ENCODE measurements at places on chromosomes 1 and 21.
A peak's percentile ranks its signal among the peaks of the same experiment; 100 is the strongest.

DNA sequence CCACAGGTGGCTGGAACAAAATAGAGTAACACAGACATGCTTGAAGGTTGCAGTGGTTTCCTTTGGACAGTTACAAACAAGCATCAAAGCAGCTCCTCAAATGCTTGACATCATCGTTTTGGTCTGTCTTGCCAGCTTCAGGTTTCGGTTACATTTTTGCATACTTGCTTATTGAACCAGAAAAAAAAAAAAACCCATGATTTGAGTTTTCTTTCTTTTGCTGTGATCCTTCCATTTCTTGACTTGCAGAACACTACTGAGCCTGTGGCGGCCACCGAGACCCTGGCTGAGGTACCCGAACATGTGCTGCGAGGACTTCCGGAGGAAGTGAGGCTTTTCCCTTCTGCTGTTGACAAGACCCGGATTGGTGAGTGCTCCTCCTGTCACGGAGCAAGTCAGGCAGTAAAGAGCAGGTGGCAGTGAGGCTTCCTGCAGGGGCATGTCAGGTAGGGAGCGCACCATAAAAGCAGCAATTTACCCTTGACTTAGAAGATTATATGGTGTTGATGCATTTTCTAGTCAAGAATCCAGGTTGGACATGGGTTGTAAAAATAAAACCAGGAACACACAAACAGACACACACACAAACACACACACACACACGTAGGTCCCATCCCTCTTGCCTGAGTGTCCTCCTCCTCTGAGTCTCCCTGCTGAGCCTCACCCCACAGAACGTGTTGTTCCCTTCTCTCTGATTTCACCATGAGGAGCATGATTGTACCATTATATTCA lies 30.9 kb downstream of the PRDM2 start:
- DNase-seq, result peak; percentile 95

DNA sequence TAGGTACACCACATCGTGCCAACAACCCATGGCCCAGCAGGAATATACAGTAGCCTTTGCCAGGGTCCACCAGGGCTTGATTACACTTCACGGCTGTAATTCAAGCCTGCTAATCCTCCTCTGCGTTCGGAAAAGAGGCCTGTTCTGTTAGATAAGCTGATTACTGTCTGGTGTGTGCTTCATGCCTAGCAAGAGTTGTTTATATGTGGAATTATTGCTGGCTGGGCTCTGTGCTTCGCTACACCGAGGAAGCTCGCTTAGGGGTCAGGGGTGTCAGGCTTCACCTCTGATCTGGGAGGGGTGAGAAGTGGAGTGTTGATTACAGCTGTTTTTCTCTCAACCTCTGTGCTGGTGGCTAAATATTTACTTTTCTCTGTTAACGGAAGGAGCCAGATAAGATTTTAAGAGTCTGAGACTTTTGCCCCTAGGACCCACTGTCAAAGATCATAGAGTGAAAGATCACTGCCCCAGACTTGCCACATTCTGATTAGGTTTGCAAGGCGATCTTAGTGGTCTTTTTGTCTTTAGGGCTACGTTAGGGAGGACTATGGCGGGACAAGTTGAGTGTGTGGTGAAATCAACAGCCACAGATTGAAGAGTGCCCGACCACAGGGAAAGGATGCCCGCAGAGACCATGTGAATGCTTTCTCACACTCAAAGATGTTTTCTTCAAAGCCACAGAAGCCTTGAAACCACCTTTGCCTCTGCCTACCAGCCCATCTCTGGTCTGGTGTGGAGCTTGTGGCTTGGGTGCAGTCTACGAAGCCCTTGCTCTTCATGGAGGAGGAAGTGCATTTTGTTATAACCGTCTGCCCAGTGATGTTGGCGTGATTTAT lies 216.1 kb downstream of the PBX1 start:
- no peak for DNase-seq

GRCh38 chr1:184075055-184076029 lies 23.8 kb downstream of the TSEN15 start:
- peak; percentile 50 for DNase-seq

GRCh38 chr1:99623554-99623953 lies 22.4 kb upstream of the PALMD start:
- DNase-seq, result no peak

DNA sequence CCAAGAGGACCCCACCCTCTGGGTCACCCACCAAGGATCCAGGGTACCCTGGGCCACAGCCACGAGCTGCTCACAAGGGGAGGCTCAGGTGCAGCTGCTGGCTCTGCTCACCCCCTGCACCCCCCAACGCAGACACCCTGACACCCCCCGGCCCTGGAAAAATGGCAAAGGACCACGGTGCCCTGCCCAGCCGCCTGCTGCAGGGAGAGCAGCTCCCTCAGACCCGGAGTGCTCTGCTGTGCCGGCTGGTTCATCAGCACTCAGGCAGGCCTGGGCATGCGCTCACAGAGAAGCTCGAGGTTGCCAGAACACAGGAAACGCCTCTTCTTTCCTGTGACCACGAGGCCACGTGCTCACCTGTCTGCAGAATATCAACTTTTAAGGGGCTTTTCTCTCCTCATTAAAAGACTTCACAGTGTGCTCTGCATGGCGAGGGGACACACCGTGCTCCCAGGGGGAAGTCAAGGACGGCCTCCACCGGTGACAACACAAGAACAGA lies 4.3 kb upstream of the C1QTNF12 start:
- peak; percentile 69 for DNase-seq

GRCh38 chr1:229137271-229137670 lies 133.6 kb upstream of the RAB4A start:
- no peak for DNase-seq

GRCh38 chr1:200372095-200372884 lies 37.5 kb downstream of the ZNF281 start:
- DNase-seq, result no peak

DNA sequence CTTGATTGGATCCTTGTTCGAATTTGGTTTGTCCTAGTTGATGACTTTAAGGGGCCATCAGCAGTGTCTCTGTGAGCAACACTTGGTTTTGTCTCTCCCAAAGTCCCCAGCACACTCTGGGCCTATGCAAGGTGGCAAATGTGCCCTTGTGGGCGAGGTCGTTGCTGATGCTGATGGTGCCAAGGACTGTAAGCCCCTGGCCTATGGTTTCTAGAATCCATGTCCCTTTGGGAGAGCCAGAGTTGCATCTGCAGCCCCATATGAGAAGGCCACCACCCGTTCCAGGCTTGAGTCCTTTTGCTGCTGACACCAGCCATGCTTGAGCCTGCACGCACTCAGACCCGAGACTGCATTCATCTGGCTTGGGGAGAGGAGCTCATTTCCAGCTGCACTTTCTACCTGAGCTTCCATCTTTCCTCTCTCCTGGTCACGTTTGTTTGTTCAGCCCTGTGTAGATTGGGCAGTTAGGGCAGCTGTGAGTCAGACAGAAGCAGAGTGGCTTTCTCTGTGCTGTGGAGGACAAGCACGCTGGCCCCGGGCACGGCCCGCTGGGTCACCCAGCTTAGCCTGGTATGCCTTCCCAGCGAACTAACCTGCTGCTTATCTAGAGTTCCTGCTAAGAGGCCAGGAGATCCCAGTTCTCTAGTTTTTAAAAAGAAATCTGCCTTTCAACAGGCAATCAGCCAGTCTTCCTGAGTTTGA lies 52.1 kb upstream of the CSF3R start:
- DNase-seq, result no peak

GRCh38 chr1:167430134-167430848 lies 88.0 kb downstream of the CD247 start:
- DNase-seq, result no peak

DNA sequence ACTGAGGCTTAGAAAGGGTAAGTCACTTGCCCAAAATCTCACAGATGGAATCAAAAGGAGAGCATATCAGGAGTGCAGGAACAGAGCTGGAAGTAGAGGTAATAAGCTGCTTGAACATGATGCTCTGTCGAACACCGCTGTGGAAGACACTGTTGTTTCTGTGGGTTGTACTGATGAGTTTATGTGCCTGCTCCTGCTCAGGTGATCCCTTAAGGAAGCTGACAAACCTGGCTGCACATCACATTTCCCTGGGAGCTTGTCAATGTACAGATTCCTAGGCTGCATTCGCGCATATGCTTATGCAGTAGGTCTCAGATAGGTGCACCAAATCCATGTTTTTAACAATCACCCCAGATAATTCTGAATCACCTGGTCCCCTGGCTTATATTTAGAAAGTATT lies 79.7 kb downstream of the ZNF326 start:
- DNase-seq, result no peak

DNA sequence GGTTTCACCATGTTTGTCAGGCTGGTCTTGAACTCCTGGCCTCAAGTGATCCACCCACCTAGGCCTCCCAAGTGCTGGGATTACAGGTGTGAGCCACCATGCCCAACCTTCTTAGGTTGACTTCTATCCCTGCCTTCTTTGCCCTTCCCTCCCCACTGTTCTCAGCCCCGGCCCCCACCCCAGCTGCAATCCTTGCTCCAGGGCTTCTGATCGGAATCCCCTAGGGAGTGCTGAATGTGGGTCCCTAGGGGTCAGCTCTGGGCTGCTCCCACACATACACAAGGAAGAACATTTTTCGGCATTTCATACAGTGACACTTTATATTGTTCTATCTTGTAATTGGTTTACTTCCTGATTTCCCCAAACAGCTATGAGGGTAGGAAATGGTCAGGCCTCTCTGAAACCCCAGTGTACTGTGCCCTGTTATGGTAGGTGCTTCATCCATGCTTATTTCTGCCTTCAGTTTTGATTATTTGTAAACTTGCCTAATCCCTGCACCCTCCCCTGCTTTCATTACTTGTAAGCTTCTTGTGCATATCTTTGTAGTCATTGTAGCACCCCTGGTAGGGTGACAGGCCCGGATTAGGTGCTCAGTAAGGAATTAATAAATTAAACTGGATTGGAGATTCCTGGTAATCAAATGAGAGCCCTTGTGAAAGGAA lies 5.8 kb upstream of the SRP9 start:
- DNase-seq, result no peak

- DNase-seq, result no peak
Measured at GRCh38 chr1:230026572-230026971, 40.5 kb upstream of the GALNT2 start.

- peak; percentile 47 for DNase-seq
Measured at GRCh38 chr1:6445062-6445763, 20.6 kb downstream of the ESPN start.

- no peak for DNase-seq
Measured at GRCh38 chr1:40299366-40300248, 17.5 kb downstream of the COL9A2 start.

- DNase-seq, result no peak
Measured at GRCh38 chr1:160855181-160855981, 7.3 kb downstream of the CD244 start.

GRCh38 chr1:112981426-112981825 lies 25.4 kb upstream of the SLC16A1 start:
- no peak for DNase-seq

DNA sequence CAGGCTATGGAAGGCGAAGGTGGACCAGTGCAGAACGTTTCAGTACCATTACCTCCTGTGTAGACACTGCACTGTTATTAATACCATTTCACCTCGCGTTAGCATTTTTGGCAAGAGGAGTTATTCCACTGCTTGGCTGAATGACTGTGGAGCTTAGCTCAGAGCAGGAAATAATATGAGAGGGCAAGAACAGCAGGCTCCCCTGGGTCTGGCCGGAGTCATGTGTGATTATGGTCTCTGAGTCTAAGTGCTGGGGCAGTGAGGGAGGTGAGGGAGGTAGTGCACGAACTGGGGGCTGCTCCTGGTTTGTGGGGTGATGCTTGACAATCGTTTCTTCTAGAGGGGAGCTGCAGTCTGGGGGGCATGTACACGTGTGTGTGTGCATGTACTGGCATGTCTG lies 82.9 kb downstream of the MDM4 start:
- no peak for DNase-seq

GRCh38 chr1:41135196-41135947 lies 106.7 kb downstream of the SCMH1 start:
- DNase-seq, result no peak

DNA sequence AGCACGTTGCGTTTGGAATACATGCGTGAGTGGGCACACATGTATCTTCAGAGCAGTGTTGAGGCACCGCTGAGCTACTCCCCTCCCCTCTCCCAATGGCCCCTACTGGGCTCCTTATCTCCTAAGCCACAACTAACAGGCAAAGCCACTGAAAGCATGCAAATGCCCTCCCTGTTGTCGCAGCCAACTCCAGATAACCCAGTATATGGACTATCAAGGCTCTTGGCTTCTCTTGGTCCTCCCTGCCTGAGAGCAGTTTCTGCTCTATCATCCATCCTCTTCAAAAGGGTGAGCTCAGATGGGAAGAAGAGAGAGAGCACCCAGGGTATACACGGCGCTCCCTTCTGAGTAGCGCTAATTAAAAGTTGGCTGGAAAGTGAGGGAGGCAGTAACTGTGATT lies 58.5 kb upstream of the CNTN2 start:
- DNase-seq, result no peak

- no peak for DNase-seq
Measured at GRCh38 chr21:42384989-42385388, 10.9 kb downstream of the TMPRSS3 start.

DNA sequence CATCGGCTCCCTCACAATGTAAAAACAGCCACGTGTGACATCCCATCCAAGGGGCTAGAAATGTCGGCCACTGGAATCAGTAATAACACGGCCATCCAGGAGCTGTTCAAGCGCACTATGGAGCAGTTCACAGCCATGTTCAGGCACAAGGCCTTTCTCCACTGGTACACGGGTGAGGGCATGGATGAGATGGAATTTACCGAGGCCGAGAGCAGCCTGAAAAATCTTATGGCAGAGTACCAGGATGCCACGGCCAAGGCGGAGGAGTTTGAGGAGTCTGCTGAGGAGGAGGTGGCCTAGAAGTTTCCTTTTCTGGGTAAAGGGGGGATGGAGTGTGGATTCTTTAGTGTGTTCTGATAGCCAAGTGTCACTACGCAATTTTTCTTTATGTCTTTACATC lies 61.1 kb upstream of the MAP1LC3C start:
- DNase-seq, result no peak
